ENCODE measurements at places on chromosomes 1 and 21. TPM values are rescaled to one million over a fixed set of nuclear protein-coding genes. Genes with fewer than 3 reads are reported as not detected.

Gene CADM3
- total RNA-seq = 0.22 TPM

Gene PFKL
- 303 TPM for total RNA-seq

Gene NR1I3
- total RNA-seq = not detected

Gene FCRL1
- total RNA-seq = not detected

Gene CELA3B
- not detected for total RNA-seq

Gene NUP210L
- total RNA-seq = under 0.01 TPM

Gene PLEKHA6
- 1.2 TPM for total RNA-seq

Gene KLF17
- under 0.01 TPM for total RNA-seq

Gene RBP7
- total RNA-seq = not detected

Gene LCE1A
- total RNA-seq = not detected

Measured in uterine smooth muscle cell (primary cell).